Lower lobe of right lung (tissue), 2 donors: ENCODE measurements at places on chromosomes 12 and 14. TPM values are rescaled to one million over a fixed set of nuclear protein-coding genes. Genes with fewer than 3 reads are reported as not detected.

DNA sequence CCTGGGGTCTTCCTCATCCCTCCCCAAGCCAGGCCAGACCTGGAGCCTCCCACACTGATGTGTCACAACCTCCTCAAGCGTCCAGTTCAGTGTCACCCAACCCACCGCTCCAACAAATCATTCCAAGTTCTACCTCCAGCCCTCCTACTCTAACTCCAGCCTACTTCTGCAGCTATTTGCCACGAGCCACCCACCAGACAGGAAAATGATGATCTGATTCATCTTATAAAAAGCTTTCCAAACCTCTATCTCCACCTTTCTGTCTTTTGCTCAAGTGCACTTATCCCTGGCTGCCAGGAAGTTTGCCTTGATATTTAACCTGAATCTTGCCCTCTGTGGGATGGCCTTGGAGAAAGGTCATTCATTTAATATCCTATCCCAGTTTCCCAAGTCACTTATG lies 30.2 kb downstream of the SMUG1 start:
- no peak for DNase-seq

DNA sequence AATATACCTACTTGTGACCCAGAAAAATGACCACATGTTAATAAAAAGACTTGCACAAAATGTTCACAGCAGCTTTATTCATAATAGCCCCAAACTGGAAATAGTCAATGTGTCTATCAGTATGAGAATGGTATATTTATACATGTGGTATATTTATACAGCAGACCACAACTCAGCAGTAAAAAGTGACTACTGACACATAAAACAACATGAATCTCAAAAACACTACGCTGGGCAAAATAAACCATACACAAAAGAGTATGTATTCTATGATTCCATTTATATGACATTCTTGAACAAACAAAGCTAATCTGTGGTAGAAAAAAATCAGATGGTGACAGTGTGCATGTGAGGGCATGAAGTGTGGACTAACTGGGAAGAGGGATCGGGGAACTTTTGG lies 35.1 kb downstream of the ARF6 start:
- DNase-seq, result no peak

Gene GPR84
- 0.65 TPM for total RNA-seq

Gene TSPAN8
- 15.3 TPM for total RNA-seq

DNA sequence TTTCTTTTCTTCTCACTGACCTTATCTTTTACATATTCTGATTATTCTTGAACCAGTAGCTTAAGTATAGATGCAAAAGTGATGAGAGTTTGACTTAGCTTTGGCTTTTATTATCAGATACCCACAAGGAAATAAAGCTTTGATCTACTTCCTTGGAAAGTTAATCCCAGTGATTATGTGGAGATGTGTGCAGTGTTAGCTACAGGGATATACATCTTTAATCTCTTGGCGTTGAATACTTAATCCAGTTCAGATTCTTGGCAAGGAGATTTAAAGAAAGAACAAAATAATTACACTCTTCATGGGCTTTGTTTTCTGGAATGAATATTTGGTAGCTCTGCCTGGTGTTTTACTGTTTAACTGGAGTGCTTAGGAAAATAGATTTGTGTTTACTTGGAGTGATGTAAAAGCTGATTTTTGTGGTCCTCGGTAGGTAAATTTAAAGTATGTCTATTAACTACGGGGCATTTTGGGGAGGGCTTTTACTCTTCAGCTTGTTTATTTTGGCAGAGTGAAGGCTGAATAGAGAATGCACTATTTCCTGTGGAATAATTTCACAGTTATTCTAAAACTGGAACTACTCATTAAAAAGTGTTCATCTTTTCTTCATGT lies 150.1 kb upstream of the LRIG3 start:
- no peak for DNase-seq

GRCh38 chr14:77593501-77593961 lies 22.9 kb downstream of the SPTLC2 start:
- DNase-seq, result no peak

DNA sequence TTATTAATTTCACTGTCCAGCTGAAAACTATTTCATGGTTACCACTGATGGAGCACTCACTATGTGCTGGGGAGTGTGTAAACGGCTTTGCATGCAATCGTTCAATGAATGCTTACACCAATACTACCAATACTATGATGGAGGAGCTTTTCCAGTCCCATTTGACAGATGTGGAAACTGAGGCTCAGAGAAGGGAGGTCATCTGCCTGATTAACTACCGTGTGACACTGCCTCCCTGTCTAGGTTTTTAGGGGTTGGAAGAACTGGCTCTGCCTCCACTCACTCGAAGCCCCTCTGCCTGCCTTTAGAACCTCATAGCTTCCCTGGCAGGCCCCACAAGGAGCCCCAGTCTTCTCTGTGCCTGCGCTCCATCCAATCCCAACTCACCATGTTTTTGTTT lies 11.9 kb downstream of the MSI1 start:
- DNase-seq, result no peak

Gene FOXN4
- not detected for total RNA-seq

DNA sequence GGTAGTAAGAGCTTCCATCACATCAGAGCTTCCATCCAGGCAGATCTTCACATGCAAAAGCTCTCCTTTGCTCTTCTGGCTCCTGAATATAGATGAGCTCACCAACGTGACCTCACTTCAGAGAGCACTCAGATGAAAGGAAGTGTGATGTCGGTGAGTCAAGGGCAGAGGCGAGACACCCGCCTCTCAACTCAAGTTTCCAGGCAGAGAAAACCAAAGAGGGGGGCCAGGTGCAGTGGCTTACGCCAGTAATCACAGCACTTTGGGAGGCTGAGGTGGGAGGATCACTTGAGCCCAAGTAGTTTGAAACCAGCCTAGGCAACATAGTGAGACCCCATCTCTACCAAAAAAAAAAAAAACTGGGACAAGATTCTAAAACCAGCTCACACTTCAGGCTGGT lies 126.9 kb downstream of the DUSP6 start:
- peak; percentile 46 for DNase-seq

Gene GLRX5
- 23.7 TPM for total RNA-seq

Gene DNM1L
- total RNA-seq, result 40.9 TPM
